ENCODE measurements at places on chromosomes 1 and 21. TPM values are rescaled to one million over a fixed set of nuclear protein-coding genes. Genes with fewer than 3 reads are reported as not detected.
A peak's percentile ranks its signal among the peaks of the same experiment; 100 is the strongest.

GRCh38 chr1:184493987-184494388 is 107.2 kb downstream of the C1orf21 start:
- H3K4me3 ChIP-seq = no peak overlapping the region
- H3K4me1 ChIP-seq = peaks cover 14% of the 10 kb centered on the region
- H3K36me3 ChIP-seq = no peaks in the 10 kb centered on the region
- no peak overlapping the region for H3K27ac ChIP-seq

DNA sequence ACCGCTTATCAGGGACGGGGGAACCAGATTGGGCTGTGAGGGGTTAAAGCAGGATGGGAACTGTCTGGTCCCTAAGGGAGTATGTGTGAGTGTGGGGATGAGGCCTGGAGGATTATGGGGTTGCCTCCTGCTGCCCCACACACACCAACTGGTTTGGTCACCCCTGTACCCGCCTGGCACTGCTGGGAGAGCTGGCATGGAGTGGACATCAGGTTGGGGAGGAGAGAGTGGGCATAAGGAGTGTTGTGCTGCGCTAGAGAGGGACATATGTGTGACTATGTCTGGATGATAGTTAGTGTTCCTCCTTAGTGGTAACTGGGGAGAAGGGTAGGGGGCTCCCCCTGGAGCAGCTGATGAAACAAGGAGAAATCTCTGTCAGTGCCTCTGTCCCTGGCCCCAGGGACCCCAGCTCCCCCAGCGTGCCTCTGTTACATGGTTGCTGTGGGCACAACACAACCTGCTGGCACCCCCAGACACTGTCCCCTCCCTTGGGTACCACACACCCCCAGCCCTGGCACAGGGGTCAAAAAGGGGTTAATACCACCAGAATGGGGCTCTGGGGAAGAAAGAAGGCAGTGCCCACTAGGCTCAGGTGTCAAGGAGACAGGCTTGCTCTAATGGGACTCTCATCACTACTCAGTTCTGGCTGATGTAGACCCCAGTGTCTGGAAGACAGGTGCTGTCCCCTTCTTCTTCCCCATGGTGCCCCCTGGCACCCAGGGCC is 1.9 kb downstream of the ZBTB7B start:
- peak overlapping the region; percentile 85 for H3K27ac ChIP-seq
- no peaks in the 10 kb centered on the region for H3K36me3 ChIP-seq
- DNase-seq = no peak
- H3K4me1 ChIP-seq = peaks cover 18% of the 10 kb centered on the region

DNA sequence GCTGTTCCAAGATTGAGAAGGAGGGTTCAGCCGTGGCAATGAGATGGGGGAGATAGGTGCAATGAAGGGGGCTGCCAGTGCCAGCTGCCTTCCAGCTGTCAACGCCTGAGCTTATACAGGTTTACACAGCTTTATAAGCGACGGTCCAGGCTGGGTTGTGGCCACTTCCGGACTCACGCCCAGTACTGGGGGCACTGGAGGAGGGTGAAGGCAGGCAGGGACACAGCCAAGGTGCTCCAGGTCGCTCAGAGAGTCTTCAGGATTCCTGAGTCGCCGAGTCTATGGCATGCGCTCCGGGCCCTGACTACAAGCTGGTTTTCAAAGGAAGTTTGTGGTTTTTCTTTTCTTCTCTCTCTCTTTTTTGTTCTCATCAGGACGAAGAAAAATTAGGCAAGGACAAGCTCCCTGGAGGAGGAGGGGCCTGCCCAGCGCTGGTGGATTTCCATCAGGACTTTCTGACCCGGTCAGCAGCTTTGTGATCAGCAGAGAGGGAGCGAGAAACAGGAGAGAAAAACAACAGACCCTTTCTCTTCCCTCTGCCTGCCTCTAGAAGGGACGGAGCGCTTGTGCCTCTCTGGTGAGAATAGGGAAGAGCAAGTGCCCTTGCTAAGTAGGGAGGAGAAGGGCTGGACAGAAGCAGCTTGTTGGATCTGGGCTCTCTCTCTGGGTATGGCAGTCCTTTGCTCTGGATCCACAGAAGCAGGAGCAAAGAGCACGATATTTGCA is at the start of gene MINDY1:
Gene MINDY1, minus strand, starts transcription at position 576 of the 726 bp plus-strand sequence. CDS start 4,285 bp downstream, outside the sequence.
- H3K4me1 ChIP-seq = peaks cover 54% of the 10 kb centered on the region
- H3K27me3 ChIP-seq = no peaks in the 10 kb centered on the region
- peak within 1 kb of the TSS; percentile 99 for H3K27ac ChIP-seq
- H3K36me3 ChIP-seq = peaks cover 7% of the 10 kb centered on the region
- DNase-seq = peak; percentile 41

DNA sequence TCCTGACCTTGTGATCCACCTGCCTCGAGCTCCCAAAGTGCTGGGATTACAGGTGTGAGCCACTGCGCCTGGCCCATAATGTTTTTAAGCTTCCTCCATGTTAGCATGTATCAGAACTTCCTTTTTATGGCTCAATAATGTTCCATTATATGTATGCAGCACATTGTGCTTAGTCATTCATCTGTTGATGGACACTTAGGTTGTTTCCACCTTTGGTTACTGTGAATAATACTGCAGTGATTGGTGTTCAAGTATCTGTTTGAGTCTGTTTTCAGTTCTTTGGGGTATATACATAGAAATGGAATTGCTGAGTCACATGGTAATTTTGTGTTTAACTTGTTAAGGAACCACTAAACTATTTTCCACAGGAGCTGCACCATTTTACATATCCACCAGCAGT is 17.7 kb downstream of the CMPK1 start:
- H3K36me3 ChIP-seq = peaks cover 6% of the 10 kb centered on the region
- no peak for DNase-seq
- peaks cover 12% of the 10 kb centered on the region for H3K4me1 ChIP-seq
- H3K27me3 ChIP-seq = no peaks in the 10 kb centered on the region

DNA sequence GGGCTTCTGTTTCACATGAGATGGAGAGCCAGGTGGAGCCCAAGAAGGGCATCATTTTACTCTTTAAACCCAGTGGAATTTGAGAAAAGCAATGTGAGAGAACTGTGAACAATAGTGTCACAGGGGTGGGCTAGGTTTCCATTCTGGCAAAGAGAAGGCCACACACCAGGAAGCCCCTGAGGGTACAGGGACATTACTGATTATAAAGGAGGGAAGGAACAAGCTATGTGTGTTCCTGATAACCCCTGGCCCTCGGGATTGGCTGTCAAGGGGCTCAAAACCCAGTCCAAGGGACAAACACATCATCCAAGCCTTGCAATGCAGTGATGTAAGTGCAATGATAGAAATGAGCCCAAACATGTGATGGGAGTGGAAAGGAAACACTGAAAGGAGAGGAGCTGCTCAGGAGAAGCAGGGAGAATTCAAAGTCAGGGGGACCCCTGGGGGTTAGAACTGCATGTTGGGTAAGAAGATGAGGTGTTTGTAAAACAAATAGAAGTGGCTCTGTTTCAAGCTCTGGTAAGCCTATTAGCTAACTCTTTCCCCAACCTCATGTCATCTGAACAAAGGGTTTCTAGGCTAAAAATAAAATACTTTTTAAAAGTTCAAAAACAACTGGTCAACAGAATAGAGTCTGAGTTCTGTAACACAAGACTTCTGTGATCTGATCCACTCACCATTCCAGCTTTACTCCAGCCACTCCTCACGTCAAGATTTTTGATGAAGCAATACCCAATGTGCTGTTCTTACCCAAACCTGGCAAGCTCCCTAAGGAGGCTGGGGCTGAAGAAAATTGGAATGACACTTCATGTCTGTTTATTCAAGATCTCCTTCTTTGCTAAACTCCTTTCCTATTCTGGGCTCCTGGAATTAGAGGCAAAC is 51.1 kb upstream of the IL12RB2 start:
- H3K36me3 ChIP-seq = no peaks in the 10 kb centered on the region
- H3K4me1 ChIP-seq = no peaks in the 10 kb centered on the region
- DNase-seq = no peak
- no peak overlapping the region for H3K4me3 ChIP-seq

DNA sequence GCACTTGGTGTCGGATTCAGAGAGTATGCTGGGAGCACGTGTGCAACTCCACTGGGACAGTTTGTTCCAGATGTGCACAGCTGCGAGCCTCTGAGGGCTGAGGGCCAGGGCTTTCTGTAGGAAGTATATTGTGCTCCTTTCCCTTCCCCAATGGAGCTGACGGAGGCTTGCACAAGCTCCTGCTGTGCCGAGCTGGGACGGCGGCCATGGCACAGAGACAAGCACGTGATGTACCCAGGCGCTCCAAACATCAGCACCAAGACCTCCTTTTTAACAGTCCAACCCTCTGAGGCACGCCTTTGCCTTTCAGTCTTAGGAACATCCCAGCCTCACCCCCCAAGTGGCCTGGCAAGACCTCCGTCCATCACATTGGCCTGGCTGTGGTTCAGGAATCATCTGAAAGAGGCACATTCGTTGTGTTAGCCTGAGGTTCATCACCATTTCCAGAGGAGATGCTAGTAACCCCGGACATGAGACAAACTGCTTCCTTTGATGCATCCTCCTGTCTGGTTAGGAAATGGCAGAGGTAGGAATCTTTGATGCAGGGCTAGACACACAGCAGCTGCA is 339.2 kb upstream of the KAZN start:
- H3K4me1 ChIP-seq = peaks cover 30% of the 10 kb centered on the region
- peaks cover 4% of the 10 kb centered on the region for H3K27me3 ChIP-seq
- no peak overlapping the region for H3K27ac ChIP-seq
- no peak overlapping the region for H3K4me3 ChIP-seq
- H3K36me3 ChIP-seq = no peaks in the 10 kb centered on the region

GRCh38 chr1:18829671-18830070 is 29.8 kb downstream of the TAS1R2 start:
- H3K36me3 ChIP-seq = no peaks in the 10 kb centered on the region
- H3K27me3 ChIP-seq = peaks cover 27% of the 10 kb centered on the region
- DNase-seq = no peak
- H3K4me1 ChIP-seq = no peaks in the 10 kb centered on the region
- H3K27ac ChIP-seq = no peak overlapping the region
- H3K4me3 ChIP-seq = no peak overlapping the region

DNA sequence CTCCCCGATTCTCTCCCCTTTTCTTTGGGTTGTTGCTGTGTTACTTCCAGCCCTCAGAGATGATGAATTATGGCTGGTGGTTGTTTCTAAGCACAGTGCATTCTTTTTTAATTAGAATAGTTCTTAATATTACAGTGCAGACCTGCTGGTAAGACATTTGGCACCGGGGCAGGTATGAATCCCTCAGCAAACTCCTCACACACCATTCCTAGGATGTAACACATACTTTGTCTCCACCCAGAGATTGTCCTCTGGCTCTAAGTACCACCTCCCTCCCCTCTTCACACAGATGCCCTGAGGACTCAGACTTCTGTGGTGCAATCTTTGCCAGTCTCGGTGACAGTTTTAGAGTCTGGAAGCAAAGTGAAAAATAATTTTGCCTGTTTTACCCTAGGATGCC is 143.1 kb downstream of the HLX start:
- no peaks in the 10 kb centered on the region for H3K36me3 ChIP-seq
- H3K27me3 ChIP-seq = peaks cover 13% of the 10 kb centered on the region
- DNase-seq = no peak
- H3K4me3 ChIP-seq = no peak overlapping the region
- no peak overlapping the region for H3K27ac ChIP-seq

GRCh38 chr1:4689271-4689935 is 35.0 kb downstream of the AJAP1 start:
- no peaks in the 10 kb centered on the region for H3K4me1 ChIP-seq
- H3K27me3 ChIP-seq = peaks cover 20% of the 10 kb centered on the region
- H3K27ac ChIP-seq = no peak overlapping the region
- H3K4me3 ChIP-seq = no peak overlapping the region
- no peak for DNase-seq

DNA sequence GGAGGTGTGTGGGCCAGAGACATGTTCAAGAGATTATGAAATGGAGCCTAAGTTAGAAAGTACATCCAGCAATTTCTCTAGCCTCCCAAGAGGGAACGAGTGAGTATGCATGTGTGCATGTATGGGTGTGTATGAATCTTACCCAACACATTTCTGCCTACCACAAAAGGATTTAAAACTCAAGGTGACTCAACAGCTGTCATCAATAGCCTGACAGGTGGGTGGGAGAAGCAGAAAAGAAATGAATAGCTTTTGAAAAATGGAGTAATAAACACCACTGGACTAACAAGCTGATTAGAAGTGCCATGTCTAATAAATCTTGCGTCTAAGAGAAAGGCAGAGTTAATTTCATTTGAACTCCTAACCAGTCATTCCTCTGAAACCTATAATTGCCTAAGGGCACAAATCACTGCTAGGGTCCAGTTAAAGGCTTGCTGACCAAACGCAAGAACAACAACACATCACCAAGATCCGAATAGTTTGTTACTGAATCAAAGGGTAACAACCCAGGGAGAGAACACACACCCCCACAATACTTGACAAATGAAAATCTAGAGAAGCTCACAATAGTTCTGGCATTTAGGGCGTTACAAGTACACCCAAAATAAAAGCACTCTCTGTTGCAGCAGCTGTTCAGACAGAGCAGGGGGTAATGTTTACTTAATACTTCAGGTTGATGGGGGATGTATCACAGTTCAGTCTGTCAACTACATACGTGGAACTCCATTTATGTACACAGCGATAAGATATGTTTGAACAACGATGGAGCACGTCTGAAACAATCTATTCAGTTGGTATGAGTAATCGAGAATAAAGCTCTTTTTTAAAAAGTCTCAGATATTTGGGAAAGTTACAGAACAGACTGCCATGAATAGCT is 1.4 kb downstream of the KIAA0319L start:
- DNase-seq = no peak
- H3K4me3 ChIP-seq = peak overlapping the region; percentile 92
- peak overlapping the region; percentile 95 for H3K27ac ChIP-seq

DNA sequence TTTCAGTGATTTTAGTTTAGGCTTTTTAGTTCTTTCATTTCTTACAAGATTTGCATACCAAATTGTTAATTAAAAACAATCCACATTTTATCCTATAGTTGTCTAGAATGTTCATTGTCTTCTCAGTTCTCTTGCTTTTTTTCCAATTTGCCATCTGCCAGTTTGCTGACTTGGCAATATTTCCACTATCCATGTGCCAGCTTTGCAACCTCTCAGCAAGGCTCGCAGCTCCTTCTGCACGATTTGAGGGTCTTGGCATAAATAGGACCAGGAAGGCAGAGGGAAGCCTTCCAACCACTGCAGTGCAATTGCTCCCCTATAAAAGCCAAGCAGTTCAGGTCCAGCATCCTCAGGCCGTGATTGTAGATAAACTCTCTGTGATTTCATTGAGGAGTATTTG is 306.8 kb upstream of the FMN2 start:
- peaks cover 2% of the 10 kb centered on the region for H3K27me3 ChIP-seq
- no peaks in the 10 kb centered on the region for H3K36me3 ChIP-seq
- no peak overlapping the region for H3K27ac ChIP-seq
- H3K4me1 ChIP-seq = no peaks in the 10 kb centered on the region
- DNase-seq = no peak

The KLF17 gene
- total RNA-seq = not detected

The SPOCD1 gene
- 0.91 TPM for total RNA-seq

The LCE2B gene
- not detected for total RNA-seq

The AXDND1 gene
- 2.5 TPM for total RNA-seq

The PSMA5 gene
- total RNA-seq = 71.4 TPM

Data from progenitor cell of endocrine pancreas (in vitro differentiated cells).